ENCODE measurements at places on chromosomes 16 and 17.

DNA sequence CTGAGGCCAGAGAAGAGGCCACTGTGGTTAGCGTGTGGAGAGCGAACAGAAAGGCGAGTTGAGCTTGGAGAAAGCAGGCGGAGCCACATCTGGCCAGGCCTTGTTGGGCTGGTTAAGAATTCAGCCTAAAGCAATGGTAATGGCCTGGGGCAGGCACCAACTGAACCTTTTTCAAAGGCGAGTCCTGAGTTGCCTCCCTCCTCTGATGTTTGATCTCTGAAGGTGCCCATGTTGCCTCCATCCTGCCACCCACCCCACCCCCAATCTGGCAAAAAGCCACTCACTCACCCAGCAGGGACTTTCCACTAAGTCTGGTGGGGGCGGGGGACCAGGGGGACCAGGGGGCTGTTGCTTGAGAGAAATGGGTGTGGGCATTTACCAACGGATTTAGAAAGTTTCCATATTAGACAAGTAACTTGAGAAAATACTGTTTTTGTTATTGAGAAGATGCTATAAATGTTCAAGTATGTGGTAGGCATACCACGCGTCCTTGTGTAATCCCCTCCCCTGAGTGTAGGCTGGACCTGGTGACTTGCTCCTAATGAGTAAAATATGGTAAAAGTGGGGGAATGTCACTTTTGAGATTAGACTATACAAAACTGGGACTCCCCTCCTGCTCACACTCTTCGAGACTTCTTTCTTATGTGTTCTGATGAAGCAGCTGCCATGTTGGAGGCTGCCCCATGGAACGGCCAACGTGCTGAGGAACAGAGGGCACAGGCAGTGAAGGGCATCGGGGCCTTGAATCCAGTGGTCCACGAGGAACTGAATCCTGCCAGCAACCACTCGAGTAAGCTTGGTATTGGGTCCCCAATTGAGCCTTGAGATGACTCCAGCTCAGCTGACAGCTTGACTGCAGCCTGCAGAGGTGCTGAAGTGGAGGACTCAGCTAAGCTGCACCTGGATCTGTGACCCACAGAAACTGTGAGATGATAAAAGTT is 29.9 kb upstream of the TNS4 start:
- DNase-seq, result peak; percentile 88

DNA sequence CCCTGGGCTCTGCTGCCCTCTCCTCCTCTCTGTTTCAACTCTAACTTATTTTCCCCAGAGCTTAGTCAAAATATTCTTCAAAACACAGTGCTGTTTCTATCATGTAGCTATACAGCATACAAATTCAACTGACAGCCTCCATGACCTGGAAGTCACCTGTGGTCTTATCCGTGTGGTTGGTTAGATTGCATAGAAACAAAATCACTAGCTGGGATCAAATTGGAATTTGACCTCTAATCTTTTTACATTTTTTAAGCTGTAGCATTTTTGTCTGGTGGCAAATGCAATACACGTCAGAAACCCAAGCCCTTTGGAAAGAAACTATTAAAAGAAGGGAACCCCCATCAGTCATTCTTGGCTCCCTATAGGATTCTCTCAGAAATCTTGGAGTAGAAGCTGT is 57.3 kb downstream of the ABCC12 start:
- DNase-seq, result no peak

GRCh38 chr17:17298108-17298507 is 5.1 kb upstream of the NT5M start:
- DNase-seq, result no peak

- DNase-seq, result no peak
Observed at GRCh38 chr16:84454611-84455010, 49.8 kb downstream of the MEAK7 start.

- no peak for DNase-seq
Observed at GRCh38 chr16:55222486-55222885, 101.5 kb upstream of the IRX6 start.

GRCh38 chr17:29707212-29707571 is 84.5 kb upstream of the CORO6 start:
- DNase-seq, result no peak

DNA sequence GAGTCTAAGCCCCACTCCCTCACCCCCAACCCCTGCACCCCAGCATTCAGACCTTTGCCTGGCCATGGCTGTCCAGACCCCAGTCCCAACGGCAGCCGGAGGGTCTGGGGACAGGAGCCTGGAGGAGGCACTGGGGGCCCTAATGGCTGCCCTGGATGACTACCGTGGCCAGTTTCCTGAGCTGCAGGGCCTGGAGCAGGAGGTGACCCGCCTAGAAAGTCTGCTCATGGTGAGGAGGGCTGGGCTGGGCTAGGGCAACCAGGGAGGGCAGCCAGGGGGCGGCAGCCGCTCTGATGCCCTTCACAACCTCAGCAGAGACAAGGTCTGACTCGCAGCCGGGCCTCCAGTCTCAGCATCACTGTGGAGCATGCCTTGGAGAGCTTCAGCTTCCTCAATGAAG is 14.4 kb downstream of the RIPOR1 start:
- DNase-seq, result no peak

Measured in stimulated activated CD4-positive, alpha-beta T cell treated with anti-CD3 and anti-CD28 coated beads, Interleukin-1b, Interleukin-23, amount 100 ng/mL, for 1 hour (primary cell).